ENCODE measurements at places on chromosomes 1 and 21.

DNA sequence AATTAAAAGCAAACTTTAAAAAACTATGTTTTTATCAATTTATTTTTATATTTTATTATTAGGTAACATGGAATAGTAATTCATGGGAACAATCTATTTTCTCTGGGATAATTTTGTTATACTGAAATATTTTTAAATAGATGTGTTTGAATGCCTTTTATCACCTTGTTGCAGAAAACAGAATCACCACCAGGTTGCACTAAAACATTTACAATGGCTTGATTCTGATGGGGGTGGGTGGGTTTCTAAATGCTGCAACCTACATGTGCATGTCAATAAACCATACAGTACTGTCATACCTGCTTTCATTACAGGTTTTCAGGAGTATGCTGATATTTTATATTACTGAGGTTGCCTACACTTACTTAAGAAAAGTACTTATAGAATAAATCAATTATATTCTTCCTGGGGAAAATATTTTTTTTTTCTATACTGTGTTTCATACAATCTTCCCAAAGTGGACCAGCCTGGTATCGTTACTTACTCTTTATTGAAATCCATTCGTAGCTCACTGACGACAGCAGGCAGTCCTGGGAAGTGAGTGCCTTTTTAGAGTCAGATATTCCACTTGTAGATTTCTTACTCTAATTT is 132.8 kb downstream of the PTPRC start:
- no peak for DNase-seq

- no peak for DNase-seq
Observed at GRCh38 chr1:231986631-231987336, 360.2 kb downstream of the DISC1 start.

DNA sequence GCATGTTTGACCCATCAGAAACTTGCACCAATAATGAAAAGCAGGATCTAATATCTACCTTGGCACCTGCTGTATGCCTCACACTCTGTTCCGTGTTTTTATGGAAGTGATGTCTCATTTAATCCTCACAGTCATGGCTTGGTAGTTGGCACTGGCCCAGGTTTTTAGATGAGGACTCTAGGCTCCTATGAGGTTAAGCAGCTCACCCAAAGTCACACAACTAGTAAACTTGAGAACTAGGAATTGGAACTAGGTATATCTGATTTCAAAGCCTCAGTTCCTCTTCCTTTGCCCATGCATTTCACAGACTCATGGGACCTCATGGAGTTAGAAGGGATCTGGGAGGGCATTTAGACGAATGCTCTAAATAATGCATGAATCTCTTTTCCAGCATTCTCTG is 21.3 kb upstream of the TARBP1 start:
- no peak for DNase-seq

- no peak for DNase-seq
Observed at GRCh38 chr1:67214420-67215174, 48.3 kb downstream of the IL23R start.

DNA sequence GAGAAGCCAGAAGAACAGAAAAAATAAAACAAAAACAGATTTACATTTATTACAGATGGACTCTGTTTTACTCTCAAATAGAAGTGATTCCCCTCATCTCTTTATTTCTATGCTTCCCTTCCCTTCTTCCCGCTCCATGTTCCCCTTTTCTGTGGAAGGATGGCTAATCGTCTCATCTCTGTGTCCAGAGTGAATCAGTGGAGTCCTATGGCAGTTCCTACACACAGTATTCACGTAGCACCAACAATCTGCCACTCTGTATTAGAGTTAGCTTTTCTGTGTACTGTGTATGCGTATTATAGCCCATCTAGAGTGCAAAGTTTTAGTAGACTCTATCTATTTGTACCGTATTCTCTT is 6.8 kb upstream of the ERO1B start:
- no peak for DNase-seq

DNA sequence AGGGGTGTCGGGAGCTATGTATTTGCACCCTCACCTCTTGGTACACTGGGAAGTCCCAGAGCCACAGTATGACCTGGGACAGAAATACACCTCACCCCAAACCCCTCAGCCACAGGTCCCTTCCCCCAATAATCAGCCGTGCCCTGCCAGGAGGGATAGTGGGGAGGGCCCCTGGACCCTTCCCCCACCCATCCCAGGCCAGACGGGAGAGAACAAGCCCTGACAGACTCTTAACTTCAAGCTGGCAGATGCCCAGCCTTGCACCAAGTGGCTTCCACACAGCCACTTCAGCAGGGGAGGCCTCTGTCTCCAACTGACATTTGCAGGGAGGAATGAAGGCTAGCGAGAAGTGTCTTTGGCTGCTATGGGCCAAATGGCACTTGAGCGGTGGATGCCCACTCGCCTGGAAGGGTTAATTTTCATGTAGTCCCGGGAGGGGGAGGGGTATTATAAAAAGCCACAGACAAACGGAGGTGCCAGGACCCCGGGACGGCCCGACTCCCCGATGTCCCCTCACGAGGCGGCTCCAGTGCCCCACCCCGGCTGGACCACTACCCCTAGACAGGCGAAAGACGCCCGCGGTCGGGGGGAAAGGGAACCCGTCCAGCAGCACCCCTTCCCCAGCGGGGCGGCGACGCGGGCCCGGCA is 495 bp downstream of the SYNC start:
- DNase-seq = peak; percentile 77

- no peak for DNase-seq
Observed at GRCh38 chr1:45820788-45821187, 17.4 kb downstream of the MAST2 start.

GRCh38 chr1:30934613-30935012 is 26.1 kb upstream of the SDC3 start:
- no peak for DNase-seq

GRCh38 chr1:235423214-235423652 is 56.0 kb downstream of the TBCE start:
- no peak for DNase-seq

DNA sequence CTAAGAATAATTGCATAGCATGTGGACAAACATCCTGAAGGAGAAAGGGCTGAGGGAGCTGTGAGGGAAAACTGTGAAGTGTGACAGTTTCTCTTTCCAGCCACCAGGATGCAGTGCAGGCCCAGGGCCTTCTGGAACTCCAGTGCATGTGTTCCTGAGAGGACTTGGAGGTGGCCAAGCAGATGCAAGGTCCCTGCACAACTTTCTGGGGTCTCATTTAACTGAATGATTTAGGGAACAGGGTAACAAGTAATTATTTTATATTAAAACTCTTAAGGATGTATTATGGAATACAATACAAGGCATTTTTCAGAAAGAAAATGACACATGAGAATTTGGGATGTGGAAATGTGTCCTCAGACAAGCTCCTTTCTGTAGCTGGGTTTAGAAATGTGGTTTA is 61.2 kb upstream of the MCOLN3 start:
- no peak for DNase-seq

DNA sequence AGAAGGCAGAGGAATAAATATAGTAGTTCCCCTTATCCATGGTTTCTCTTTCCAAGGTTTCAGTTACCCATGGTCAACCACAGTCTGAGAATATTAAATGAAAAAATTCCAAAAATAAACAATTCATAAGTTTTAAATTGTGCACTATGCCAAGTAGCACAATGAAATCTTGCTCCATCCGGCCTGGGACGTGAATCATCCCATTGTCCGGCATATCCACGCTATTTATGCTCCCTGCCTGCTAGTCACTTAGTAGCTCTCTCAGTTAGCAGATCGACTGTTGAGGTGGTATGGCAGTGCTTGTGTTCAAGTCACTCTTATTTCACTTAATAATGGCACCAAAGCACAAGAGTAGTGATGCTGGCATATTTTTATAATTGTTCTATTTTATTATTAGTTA is 58.6 kb upstream of the ARHGAP29 start:
- no peak for DNase-seq

DNA sequence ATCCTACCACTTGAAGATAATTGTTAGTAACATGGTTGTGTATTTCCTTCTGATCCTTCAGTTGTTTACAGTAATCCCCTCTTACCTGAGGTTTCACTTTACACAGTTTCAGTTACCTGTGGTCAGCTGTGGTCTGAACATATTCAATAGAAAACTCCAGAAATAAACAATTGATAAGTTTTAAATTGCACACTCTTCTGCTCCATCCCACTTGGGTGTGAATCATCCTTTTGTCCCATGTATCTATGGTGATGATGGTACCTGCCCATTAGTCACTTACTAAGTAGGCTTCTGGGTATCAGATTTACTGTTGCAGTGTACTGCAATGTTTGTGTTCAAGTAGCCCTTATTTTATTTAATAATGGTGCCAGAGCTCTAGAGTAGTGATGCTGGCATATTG is 62.5 kb downstream of the OSBPL9 start:
- DNase-seq = no peak

GRCh38 chr1:119046429-119046784 is 58.3 kb upstream of the TBX15 start:
- no peak for DNase-seq

DNA sequence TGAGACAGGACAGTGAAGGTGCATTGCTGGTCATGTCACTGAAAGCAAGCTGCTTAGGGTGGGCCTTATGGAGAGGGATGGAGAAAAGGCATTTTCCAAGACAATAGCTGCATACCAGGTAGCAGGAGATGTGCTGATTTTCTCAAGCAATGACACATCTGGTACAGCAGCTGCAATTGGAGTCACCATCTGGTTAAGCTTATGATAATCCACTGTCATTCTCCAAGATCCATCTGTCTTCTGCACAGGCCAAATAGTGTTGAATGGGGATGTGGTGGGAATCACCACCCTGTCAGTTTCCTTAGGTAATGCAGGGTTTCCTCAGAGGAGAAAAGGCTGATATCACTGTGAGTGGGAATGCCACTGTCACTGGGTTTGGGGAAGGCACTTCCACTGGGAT is 54.6 kb downstream of the ADSS2 start:
- DNase-seq = no peak

DNA sequence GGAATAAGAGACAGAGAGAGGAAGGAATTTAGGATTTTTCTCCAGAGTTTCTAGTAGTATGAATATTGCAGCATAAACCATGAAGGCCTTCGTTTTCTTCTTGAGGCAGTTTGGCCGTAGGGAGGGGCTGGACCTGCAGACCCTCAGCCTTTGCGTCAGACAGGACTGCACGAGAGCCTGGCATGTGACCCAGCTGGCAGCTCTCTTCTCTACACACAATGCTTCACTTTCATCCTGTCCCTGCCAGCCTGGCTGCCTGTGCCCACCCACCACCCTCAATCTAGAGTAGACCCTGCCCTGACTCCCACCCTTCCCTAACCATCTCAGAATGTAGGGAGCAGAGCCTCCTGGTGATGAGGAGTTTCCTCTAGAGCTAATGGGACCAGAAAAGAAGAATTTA is 1.6 kb downstream of the CA14 start:
- no peak for DNase-seq

- no peak for DNase-seq
Observed at GRCh38 chr1:172378109-172378760, 42.2 kb upstream of the C1orf105 start.

DNA sequence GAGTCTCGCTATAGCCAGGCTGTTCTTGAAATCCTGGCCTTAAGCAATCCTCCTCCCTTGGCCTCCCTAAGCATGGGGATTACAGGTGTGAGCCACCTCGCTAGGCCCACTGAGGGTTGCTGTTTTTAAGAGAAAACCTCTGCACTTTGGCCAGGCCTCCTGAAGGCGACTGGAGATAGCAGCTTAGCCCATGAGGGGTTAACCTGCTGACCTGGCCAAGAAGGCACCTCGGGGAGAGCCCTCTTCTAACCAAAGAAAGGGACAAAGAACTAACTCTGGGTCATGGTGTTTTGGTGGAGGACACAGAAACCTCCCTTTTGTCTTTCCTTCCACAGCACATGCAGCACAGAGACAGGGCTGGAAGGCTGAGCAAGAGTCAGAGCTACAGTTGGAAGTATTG is 17.7 kb upstream of the KNCN start:
- DNase-seq = no peak

DNA sequence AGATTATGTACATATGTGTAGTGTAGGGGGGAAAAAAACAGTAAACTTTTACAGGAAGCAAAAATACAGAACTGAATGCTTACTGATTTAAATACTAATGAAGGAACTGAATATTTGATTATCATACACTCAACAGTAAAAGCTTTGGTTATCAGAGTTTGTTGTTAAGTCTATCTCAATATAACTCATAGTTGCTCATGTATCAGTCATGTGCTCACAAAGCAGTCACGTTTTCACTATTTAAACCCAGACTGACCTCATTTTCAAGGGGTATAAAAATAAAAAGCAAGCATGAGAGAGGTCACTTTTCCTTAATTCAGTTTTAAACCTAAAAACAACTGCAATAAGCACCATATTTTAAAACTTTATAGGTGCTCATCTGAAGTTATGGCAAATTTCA is 6.9 kb upstream of the NRAS start:
- DNase-seq = no peak

- DNase-seq = no peak
Observed at GRCh38 chr1:229029879-229030235, 241.1 kb upstream of the RAB4A start.

DNA sequence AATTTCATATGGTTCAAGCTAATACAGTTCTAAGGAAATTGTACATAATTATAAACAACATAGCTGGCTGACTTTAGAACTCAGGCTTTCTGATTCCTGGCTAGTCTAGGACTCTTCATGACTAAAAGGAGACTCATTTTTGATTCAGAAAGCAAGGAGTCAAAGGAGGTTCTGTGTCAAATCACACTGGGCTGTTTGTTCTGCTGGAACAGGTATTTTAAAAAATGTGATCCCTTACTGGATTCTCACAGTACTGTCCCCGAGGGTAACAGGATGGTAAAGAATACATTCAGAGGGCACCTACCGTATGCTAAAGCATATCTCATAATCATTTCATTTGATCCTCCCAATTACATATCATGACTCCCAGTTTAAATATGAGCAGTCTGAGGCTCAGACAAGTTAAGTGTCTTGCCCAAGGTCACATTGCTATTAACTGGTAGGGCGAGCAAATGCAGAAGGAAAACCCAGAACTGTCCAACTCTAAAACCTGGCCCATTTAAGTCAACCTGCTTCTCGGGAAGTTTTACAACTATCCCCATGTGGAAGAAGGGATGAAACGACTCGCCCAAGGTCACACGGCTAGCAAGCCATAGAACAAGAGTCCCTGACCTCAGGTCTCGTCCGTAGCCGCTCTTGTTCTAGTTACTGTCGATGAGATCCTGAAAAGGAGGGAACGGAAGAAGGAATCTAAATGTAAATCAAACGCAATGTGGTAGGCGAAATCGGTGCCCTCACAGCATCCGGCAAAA is 675 bp downstream of the MYSM1 start:
- DNase-seq = no peak

DNA sequence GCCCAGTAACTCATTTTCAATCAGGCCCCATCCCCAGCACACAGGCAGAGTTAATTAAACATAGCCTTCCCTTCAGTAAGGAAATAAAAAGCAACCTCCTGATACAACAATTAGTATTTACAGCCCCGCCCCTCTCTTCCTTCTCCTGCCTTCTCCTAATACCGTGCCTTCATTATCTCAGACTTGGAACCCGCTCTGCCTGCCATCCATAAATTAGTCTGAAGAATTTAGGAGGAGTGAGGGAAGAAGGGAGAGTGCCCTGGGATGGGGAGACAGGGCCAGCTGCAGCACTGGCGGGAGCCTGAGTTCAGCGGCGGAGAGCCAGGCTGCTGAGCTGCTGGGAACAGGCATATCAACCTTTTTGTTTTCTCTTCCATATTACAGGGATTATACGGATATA is 172.8 kb downstream of the ACTL8 start:
- DNase-seq = no peak
